ENCODE measurements at places on chromosomes 11 and 22.

GRCh38 chr11:95498722-95499425 lies 267.9 kb upstream of the SESN3 start:
- DNase-seq: no peak

GRCh38 chr11:827897-828192 lies at the start of gene CRACR2B:
TSS of gene CRACR2B (plus strand) at chr11:827919. CDS start at chr11:828608, 689 bp downstream.
- DNase-seq: no peak

- DNase-seq: no peak
These were observed 113.7 kb downstream of the PTPRJ start for GRCh38 chr11:48093795-48094642.

DNA sequence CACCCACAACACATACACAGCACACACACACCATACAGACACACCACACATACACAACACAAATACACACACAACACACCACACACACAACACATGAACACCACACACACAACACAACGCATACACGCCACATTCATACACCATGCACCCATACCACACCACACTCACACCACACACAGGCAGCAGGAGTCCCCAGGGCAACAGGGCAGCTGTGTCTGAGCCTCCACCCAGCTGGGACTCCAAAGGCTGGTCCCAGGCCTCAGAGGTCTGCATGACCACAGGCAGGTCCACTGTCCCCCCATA lies 3.3 kb upstream of the WNT7B start:
- no peak for DNase-seq

- no peak for DNase-seq
These were observed 657.7 kb downstream of the OPCML start for GRCh38 chr11:132874638-132875037.

DNA sequence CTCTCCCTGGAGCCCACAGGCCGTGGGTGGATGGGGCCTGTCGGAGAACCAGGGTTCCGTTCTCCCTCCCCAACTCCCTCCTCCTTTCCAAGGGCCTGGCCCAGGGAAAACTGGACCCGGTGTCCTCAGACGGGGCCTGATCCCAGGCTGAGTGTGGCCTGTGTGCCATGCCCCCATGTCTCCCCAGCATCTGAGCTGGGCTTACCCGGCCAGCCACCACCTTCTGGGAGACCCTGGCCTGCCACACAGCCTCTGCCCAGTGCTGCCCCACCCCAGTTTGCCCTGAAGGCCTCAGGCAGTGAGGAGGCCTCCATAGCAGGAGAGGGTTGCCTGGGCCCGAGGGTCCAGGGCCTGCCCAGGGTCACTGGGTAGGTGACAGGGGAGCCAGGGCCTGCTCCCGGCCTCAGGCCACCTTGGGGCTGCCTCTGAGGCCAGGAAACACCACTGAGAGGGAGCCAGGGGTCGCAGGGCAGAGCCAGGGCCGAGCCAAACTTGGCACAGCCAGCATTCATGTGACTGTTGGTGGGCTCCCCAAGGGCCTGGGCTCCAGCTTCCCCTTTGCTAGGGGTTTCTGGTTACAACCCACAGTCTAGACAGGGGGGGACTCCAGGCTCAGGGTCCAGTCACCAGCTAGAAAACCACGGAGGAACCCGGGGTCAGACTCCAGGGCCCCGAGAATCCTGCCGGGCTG lies 590 bp upstream of the IFITM10 start:
- DNase-seq: no peak

- DNase-seq: peak; percentile 90
These were observed 23.9 kb upstream of the SCGB1A1 start for GRCh38 chr11:62394825-62395538.

GRCh38 chr11:134556186-134556585 lies 144.1 kb upstream of the B3GAT1 start:
- no peak for DNase-seq

GRCh38 chr11:94750319-94751217 lies 17.6 kb upstream of the AMOTL1 start:
- no peak for DNase-seq

- DNase-seq: no peak
These were observed 504 bp downstream of the CFL1 start for GRCh38 chr11:65857500-65857852.

DNA sequence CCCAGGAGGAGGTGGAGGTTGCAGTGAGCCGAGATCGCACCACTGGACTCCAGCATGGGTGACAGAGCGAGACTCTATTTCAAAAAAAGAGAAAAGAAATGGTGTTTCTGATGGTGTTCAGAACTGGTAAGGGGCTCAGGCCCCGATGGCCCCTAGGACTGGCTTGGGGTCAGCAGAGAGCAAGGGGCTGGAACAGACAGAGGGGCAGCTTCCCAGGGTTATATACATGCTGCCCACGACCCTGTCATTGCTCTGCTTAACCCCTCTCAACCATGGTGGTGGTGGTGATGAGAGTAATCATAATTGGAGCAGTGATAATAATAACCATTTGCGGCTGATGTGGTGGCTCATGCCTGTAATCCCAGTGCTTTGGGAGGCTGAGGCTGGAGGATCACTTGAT lies 79.4 kb downstream of the CEP164 start:
- DNase-seq: no peak

GRCh38 chr11:1051356-1052132 lies 15.0 kb upstream of the MUC6 start:
- no peak for DNase-seq

DNA sequence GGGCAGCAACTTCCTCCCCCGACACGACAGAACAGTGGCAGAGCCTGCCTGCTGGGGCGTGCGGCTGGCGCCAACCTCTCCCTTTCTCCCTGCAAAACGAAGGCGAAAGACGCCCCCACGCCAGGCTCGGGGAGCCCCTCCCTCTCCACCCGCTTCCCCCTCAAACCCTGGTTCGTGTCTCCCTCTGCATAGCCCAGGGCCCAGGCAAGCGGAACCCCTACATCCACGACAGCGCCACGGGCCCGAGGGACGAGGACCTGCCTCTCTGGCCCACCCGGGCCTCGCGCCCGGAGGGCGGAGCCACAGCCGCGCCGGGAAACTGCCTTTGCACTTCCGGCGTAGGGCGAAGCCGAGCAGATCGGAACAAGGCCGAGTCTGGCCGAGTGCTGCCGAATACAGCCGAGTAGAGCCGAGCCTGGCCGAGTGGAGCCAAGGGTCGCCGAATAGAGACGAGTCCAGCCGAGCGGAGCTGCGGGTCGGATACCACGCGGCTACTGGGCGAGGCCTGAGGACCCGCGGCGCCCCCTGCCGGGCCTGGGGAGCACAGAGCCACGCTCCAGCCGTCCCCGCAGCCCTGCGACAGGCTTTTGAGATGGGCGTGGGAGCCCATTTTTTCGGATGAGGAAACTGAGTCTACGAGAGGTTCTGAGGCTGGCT lies 11.2 kb upstream of the C1QTNF6 start:
- DNase-seq: peak; percentile 96

DNA sequence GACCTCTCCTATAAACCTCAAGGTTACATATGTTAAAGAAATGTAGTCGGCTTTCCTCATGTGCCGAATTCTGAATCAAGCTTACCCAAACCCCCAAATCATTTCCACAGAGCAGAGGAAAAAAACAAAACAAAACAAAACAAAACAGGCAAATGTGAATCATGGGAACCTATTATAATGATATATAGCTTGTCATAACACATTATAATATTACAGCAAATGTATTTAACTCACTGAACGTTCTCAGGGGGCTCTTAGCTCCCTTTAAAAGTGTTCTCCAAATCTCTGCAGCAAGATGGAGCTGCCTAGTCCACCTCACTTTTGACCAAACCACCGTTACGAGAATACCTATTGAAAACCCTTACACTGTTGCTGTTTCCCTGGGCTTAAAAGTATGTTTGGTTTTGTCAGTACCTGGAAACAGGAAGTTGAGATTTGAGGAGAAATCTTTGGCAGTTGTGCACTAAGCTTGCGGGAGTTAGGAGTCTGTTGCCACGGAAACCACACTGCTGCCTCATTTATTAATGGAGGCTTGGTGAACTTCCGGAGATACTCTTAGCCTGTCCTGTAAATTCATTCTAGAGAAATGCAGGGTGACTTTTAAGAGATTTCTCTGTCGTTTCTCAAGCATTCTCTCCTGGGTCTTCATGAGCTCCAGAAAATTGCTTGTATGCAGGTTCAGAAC lies 167.0 kb upstream of the RASSF10 start:
- peak; percentile 63 for DNase-seq

DNA sequence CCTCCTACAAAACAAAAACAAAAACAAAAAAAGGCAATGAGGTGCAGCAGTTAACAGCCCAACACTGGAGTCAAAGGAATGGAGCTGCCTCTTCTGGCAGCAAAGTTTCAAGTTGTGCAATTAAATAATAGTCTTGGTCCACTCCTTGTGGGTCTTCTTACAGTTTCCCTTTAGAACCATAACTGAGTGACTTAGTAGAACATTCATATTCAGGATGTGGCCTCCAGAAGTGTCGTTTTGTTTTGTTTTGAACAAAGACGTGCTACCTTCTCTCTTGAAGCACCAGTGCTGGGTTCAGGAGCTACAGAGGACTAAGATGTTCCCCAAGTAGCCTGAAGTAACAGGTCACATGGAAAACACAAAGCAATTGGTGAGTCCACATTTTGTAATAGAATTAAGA lies 2.0 kb upstream of the JAML start:
- DNase-seq: no peak

DNA sequence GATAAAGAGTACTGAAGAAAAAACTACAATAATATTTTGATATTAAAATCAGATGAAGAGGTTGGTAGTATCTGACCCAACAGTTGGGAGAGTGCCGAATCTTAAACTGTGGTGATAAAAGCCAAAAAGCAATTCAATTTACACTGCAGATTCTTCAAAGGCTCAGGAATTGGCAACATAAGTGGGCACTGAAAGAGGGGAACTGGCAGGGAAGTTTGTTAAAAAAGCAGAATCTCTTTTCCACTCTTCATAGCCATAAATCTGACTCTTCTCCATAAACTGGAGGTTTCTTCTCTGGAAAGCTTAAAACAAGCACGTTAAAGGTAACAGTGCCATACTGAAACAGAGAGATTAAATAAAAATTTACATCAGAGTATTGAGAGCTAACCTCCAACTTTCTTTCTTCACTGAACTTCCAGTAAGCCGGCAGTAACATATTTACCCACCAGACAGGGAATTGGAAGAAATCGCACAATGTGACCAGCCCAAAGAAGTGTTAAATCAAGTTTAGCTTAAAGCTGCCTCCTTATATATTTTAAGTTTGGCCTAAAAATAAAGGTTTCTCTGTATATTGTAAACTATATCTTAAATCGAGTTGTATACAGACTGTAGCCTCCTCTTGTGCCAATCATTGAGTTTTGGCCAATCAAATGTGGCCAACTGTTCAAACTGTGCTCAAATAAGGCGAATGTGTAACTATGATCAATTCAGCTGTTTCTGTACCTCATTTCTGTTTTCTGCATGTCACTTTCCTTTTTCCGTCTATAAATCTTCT lies 358.3 kb downstream of the NXPE2 start:
- DNase-seq: no peak
